Placental epithelial cell (primary cell): ENCODE measurements at places on chromosomes 1 and 21. TPM values are rescaled to one million over a fixed set of nuclear protein-coding genes. Genes with fewer than 3 reads are reported as not detected.

Gene CD84
- 0.39 TPM in 1 of 2 replicates, not detected in the other for total RNA-seq

Gene CA6
- total RNA-seq, result not detected in 2 replicates

Gene CASQ1
- 0.76 and 2.4 TPM in 2 replicates for total RNA-seq

Gene TMEM52
- 0.54 and 0.79 TPM in 2 replicates for total RNA-seq

Gene LMX1A
- total RNA-seq, result not detected in 2 replicates

Gene TARBP1
- total RNA-seq, result 7.1 and 16.7 TPM in 2 replicates

Gene OXCT2
- 0.54 and 0.79 TPM in 2 replicates for total RNA-seq

Gene CFAP107
- total RNA-seq, result not detected in 2 replicates

Gene CLCA4
- not detected in 2 replicates for total RNA-seq

Gene NUP210L
- total RNA-seq, result under 0.01 TPM in 1 of 2 replicates, not detected in the other

Gene ELF3
- 6.3 and 6.7 TPM in 2 replicates for total RNA-seq

Gene CTSE
- not detected in 2 replicates for total RNA-seq

Gene LCE3B
- total RNA-seq, result not detected in 2 replicates

Gene STIL
- 7.9 and 8.8 TPM in 2 replicates for total RNA-seq

Gene RHEX
- total RNA-seq, result not detected in 2 replicates
